ENCODE measurements at places on chromosomes 11 and 22. TPM values are rescaled to one million over a fixed set of nuclear protein-coding genes. Genes with fewer than 3 reads are reported as not detected.

Gene MS4A12
- total RNA-seq: not detected

Gene SCGB1A1
- total RNA-seq: 3.2 TPM

Gene IGSF9B
- total RNA-seq: 63.1 TPM

Gene TRPM5
- 0.73 TPM for total RNA-seq

Gene ARFIP2
- total RNA-seq: 50.0 TPM
